Mucosa of descending colon (tissue), 3 donors: ENCODE measurements at places on chromosomes 1 and 21. TPM values are rescaled to one million over a fixed set of nuclear protein-coding genes. Genes with fewer than 3 reads are reported as not detected.

AKNAD1 gene
- not detected for total RNA-seq

DNA sequence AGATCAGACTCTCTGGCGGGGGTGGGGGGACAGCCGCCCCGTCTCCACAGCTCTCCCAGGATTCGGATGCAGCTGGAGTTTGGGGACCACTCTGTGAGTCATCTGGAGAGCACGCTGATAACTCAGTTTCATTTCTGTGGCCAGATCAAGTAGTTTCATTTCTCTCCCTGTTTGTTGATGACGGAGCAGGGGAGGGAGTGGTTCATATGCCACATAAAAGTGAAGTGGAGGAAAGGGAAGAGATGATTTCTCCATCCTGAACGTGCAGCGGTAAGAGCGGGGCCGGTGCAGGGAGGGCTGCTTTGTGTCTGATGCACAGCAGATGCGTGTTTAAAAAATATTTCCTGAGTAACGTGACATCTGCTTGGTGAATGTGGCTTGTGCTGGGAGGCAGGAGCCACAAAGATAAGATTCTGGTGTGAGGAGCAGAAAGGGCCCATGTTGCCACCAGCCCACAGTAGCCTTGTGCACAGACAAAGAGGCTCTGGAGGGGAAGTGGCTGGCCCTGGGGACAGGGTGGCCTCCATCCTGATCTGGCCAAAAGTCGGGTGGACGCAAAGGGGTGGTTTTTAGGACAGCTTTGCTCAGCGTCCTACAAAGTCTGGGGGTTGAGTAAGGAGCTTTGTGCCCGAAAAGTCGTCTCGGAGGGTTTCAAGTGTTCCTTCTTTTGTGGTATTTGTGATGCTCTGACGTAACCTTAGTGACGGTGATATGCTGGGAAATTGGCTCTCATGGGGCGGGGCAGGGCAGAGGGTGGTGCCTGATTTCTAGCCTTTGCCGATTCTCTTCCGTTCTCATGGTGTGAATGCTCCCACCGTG is at the start of gene MX2:
MX2 (plus strand) TSS at position 242 of the 819 bp plus-strand sequence. CDS start 14,880 bp downstream, outside the sequence.
- DNase-seq, result peak; percentile 66

GRCh38 chr1:199808110-199808870 is 219.2 kb upstream of the NR5A2 start:
- no peak for DNase-seq

DNA sequence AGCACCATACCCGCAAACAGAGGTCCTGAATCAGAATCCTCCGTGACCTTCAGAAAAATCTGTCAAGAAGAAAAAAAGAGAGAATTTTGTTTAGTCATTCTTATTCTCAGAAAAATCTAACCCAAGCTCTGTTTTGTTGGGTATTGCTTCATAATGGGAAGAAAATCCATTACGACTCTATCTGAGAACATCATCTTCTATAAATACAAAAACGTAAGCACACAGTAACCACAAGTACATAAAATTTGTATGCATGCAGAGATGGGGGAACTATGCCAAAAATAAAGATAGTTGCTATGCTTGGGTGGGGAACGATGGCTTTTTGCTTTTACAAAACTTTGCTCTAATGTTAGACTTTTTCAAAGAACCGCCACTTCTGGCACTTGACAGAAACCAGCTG is 84.2 kb downstream of the ABCA4 start:
- no peak for DNase-seq

BRDT gene
- total RNA-seq, result not detected

GRCh38 chr1:59761443-59761842 is 53.3 kb upstream of the HOOK1 start:
- DNase-seq, result no peak

DNA sequence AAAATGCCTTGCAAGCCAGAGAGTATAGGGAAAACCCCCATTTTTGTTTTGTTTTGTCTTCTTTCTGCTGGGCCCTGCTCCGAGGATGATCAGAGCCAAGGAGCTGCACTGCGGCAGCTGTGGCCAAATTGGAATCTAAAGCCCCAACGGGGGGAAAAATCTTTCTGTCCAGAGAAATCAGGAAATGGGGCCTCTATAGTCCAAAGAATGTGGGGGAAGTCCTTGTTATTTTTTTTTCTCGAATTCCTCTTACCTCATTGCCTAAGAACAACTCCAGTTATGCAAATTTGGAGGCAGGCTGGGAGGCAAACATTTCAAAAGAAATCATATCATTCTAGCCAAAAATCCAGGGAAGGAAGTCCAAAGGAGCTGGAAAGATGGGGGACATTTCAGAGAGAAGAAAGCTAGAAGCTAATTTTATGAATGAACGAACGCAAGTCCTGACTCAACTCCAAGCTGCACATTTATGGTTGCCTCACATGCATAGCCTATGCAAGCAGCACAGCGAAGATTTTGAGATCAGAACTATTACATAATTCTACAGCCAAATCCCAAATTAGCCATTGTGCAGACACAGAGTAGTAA is 263.2 kb downstream of the KCTD3 start:
- DNase-seq, result no peak

DNA sequence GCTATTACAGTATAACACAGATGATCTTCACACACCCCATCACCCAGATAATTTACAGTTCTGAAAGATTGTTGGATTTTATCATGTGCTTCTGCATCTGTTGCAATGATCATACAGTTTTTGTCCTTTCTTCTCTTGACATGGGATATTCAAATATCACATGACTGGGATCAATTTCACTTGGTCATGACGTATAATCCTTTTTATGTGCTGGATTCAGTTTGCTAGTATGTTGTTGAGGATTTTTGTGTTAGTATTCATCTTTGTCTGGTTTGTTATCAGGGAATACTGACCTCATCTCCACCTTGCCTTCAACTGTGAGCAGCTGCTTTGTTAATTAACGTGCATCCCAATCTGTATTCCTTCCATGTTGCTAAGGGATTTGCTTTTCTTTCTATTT is 44.7 kb upstream of the DISC1 start:
- DNase-seq, result no peak

LIPI gene
- not detected for total RNA-seq

GRCh38 chr1:106957795-106958194 is 98.7 kb upstream of the PRMT6 start:
- DNase-seq, result no peak

- peak; percentile 40 for DNase-seq
These were observed 28.5 kb downstream of the WNT4 start for GRCh38 chr1:22114083-22115012.
